B cell (primary cell): ENCODE measurements at places on chromosomes 1 and 21. TPM values are rescaled to one million over a fixed set of nuclear protein-coding genes. Genes with fewer than 3 reads are reported as not detected.

Gene RAP1GAP
- total RNA-seq: 0.07 and 0.32 TPM in 2 replicates

Gene ATAD3C
- 0.20 and 0.56 TPM in 2 replicates for total RNA-seq

DNA sequence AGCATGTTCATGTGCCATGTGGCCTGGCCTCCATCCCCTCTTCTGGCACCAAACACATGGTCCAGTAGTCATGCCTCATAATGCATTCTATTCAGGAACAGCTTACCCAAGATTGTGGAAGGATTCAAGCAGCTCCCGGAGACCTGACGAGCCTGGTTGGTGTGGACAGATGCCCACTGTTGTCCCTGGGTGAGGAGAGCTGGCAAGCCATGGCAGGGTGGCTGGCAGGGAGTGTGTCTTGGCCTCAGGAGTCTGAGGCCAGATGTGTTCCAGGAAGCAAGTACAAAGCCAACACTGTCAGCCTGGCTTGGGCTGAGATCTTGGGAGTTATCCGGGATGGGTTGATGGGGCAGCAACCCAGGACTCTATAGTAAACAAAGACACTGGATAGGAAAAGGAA, 7.3 kb upstream of the FABP3 start:
- no peaks in the 10 kb centered on the region for H3K27me3 ChIP-seq
- no peaks in the 10 kb centered on the region for H3K36me3 ChIP-seq
- H3K4me1 ChIP-seq: no peaks in the 10 kb centered on the region
- DNase-seq: no peak

Gene KCNE2
- total RNA-seq: not detected in 2 replicates

Gene ELAPOR1
- 1.7 and 2.2 TPM in 2 replicates for total RNA-seq

Gene TBX19
- total RNA-seq: 6.8 and 7.0 TPM in 2 replicates

GRCh38 chr1:207202480-207202879, 98.4 kb downstream of the C4BPA start:
- no peaks in the 10 kb centered on the region for H3K27me3 ChIP-seq
- DNase-seq: no peak
- H3K36me3 ChIP-seq: no peaks in the 10 kb centered on the region
- no peak overlapping the region for H3K27ac ChIP-seq
- H3K4me1 ChIP-seq: no peaks in the 10 kb centered on the region
- no peak overlapping the region for H3K4me3 ChIP-seq

- no peaks in the 10 kb centered on the region for H3K4me1 ChIP-seq
- no peaks in the 10 kb centered on the region for H3K36me3 ChIP-seq
- no peak overlapping the region for H3K4me3 ChIP-seq
- H3K27ac ChIP-seq: no peak overlapping the region
- no peak for DNase-seq
- H3K27me3 ChIP-seq: no peaks in the 10 kb centered on the region
These were observed 127.1 kb downstream of the SLC30A10 start for GRCh38 chr1:219801156-219801820.

Gene NOS1AP
- total RNA-seq: 0.10 and 0.32 TPM in 2 replicates

DNA sequence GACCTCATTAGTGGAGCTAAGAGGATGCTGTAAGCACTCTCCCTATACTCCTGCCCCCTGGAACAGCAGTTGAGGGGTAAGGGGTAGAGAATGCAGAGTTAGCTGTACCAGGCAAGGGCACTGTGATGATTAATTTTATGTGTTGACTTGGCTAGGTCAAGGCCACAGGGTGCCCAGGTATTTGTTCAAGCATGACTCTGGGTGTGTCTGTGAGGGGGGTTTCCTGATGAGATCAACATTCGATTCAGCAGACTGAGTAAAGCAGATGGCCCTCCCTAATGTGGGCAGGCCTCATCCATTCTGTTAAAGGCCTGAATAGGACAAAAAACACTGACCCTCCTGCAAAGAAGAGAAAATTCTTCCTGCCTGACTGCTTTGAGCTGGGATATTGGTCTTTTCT, 110.8 kb downstream of the KCND3 start:
- peak; percentile 65 for DNase-seq
- H3K4me1 ChIP-seq: peaks cover 21% of the 10 kb centered on the region
- H3K36me3 ChIP-seq: no peaks in the 10 kb centered on the region

Gene DCST1
- not detected in 2 replicates for total RNA-seq

Gene PARP1
- total RNA-seq: 180 and 187 TPM in 2 replicates

Gene POGZ
- 188 and 194 TPM in 2 replicates for total RNA-seq

GRCh38 chr1:39387452-39387851, 104.0 kb upstream of the BMP8A start:
- H3K27me3 ChIP-seq: no peaks in the 10 kb centered on the region
- DNase-seq: no peak
- no peak overlapping the region for H3K27ac ChIP-seq

GRCh38 chr21:33608559-33608958, 20.1 kb upstream of the DONSON start:
- no peaks in the 10 kb centered on the region for H3K4me1 ChIP-seq
- H3K36me3 ChIP-seq: peaks cover 30% of the 10 kb centered on the region
- no peak for DNase-seq
- H3K27ac ChIP-seq: no peak overlapping the region
- no peaks in the 10 kb centered on the region for H3K27me3 ChIP-seq

- DNase-seq: no peak
- no peak overlapping the region for H3K4me3 ChIP-seq
- no peak overlapping the region for H3K27ac ChIP-seq
- no peaks in the 10 kb centered on the region for H3K36me3 ChIP-seq
- H3K4me1 ChIP-seq: no peaks in the 10 kb centered on the region
These were observed 85.9 kb downstream of the ZNF281 start for GRCh38 chr1:200323856-200324400.

Gene AUNIP
- 0.27 TPM in 1 of 2 replicates, not detected in the other for total RNA-seq

Gene SH2D1B
- 0.15 TPM in 1 of 2 replicates, not detected in the other for total RNA-seq

Gene C1orf116
- total RNA-seq: 0.10 TPM in 1 of 2 replicates, not detected in the other

DNA sequence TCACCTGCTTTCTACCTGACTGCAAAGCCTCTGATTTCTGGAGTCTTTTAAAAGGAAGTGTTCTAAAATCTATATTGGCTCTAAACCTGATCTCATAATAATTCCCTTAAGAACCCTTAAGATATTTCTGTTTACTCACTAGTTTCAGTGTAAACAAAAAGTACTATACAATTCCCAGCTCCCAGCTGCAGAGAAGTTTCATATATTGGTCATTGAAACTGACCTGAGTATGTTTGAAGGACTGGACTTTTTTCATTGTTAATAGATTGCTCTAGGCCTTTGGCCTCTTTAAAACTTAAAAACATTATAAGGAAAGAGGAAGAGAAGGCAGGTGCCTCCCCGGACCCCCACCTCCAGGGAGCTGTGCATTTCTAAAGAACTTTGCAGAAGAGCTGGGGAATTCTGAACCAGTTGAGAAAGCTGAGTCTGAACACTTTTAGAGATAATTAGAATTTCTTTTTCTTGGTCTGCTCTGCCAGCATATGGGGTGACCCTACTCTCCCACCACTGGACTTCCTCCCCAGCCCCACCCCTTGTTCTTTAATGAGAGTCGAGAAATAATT, 23.7 kb downstream of the CLIC6 start:
- no peaks in the 10 kb centered on the region for H3K27me3 ChIP-seq
- DNase-seq: no peak
- H3K4me3 ChIP-seq: no peak overlapping the region
- H3K36me3 ChIP-seq: no peaks in the 10 kb centered on the region

- no peaks in the 10 kb centered on the region for H3K27me3 ChIP-seq
- peak overlapping the region; percentile 95 for H3K4me3 ChIP-seq
- H3K27ac ChIP-seq: peak overlapping the region; percentile 82
- H3K4me1 ChIP-seq: peaks cover 39% of the 10 kb centered on the region
- DNase-seq: no peak
These were observed 3.3 kb downstream of the TXNIP start for GRCh38 chr1:145992958-145993617.

DNA sequence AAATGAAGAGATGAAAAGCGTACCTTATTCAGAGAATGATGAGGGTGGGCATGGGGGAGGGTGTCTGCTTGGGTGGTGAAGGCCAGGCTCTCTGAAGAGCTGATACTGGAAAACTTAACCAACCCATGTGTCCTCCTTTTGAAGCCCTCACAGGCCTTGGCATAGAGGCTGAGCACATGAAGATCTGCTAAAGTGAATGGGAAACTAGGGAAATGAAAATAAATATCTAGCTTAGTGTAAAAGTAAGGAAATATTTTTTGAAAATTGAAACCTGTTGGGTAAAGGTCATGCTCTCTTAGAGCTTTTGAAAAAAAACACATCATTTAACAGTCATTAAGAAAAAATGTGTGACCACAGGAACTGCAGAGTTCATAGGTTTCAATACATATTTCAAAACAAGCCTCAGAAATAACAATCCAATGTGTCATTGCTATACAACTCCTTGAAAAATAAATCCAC, 40.5 kb upstream of the RALGPS2 start:
- H3K4me1 ChIP-seq: peaks cover 40% of the 10 kb centered on the region
- no peak for DNase-seq
- H3K36me3 ChIP-seq: no peaks in the 10 kb centered on the region
- no peaks in the 10 kb centered on the region for H3K27me3 ChIP-seq
- H3K27ac ChIP-seq: peak overlapping the region; percentile 47

Gene ACTL8
- not detected in 2 replicates for total RNA-seq

Gene GUCA2B
- total RNA-seq: not detected in 2 replicates
